ENCODE measurements at places on chromosomes 5 and 9. TPM values are rescaled to one million over a fixed set of nuclear protein-coding genes. Genes with fewer than 3 reads are reported as not detected.
A peak's percentile ranks its signal among the peaks of the same experiment; 100 is the strongest.

The MGAT4B gene
- total RNA-seq: 79.3 TPM

The TNC gene
- 58.7 TPM for total RNA-seq

DNA sequence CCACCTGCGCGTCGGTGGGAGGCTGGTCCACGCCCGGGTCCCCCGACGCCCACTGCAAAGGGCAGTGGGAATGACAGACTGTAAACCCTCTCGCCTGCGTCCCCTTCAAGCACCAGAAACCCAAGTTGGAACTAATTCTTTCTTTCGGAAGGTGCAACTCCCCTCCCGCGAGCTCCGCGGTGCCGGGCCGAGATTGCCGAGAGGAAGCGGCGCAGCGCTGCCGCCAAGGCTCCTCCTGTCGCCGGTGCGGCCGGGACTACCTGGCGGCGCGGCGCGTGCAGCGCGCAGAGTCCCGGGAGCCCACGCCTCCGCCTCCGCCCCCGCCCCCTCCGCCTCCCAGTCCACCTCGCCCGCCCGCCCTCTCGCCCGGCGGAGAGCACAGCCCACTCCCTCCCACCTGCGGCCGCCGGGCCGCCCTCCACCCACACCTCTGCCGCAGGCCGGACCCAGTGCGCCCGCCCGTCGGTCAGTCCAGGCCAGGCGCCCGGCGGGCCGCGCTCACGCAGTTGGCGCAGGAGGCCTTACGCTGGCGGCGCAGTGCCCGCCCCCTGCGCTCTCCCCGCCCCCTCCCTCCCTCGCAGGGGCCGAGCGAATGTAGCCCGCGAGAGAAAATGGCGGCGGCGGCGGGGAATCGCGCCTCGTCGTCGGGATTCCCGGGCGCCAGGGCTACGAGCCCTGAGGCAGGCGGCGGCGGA is at the start of gene MAP3K1:
Gene MAP3K1 (plus strand): TSS at position 587 of the 695 bp plus-strand sequence. CDS start 25 bp downstream, at position 612.
- H3K4me3 ChIP-seq: peak within 1 kb of the TSS; percentile 87
- H3K36me3 ChIP-seq: no peaks in the 10 kb centered on the region
- DNase-seq: peak; percentile 97
- H3K27me3 ChIP-seq: no peaks in the 10 kb centered on the region

The SARDH gene
- total RNA-seq: 3.8 TPM

DNA sequence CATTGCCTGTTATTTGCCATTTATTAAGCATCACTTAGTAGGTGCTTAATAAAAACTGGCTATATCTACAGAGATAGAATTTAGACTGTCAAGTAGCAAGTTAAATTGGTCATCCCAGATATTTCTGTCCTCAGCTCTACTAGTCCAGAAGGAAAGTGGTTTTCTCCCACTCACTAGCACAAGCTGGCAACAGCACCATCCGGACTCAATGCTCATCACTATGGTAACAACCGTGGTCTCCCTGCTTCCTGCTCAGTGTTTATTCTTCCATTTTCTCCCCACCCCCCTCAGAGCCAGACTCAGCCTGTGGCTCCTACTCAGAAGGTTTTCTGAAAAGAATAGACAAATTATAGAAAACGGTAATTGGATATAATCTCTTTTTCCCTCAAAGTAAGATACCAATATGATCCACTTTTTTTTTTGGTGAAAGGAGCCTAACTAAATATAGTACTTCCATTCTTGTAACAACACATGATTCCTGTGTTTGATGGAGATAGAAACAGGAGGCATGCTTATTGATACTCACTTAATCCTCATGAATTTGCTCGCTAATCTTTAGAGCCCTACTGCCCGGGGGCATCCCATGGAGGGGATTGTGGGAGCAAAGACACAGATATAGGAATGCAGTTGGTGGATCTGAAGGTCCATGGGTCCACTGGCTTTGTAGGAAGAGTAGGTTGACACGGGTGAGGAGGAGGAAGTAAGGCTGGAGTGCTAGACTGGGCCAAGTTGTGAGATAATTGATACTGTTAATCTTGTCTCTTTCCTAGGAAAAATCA is 191.4 kb downstream of the MAN2A1 start:
- no peak overlapping the region for H3K27ac ChIP-seq
- no peak for DNase-seq
- no peaks in the 10 kb centered on the region for H3K27me3 ChIP-seq

DNA sequence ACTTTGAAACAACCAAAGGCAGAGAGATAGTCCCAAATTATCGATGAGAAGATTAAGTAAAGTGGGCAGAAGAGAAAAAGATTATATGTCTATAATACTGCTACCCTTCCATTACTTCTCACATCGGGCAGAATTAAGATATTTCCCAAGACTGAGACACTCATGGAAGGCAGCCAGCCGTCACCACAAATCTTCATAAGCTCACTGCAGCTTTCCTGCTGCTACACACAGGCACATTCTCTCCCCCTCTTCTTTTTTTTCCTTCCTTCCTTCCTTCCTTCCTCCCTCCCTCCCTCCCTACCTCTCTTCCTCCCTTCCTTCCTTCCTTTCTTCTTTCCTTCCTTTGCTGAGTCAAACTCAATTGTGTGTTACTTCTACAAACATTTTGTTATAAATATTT is 58.7 kb upstream of the SPATA31C2 start:
- no peak overlapping the region for H3K27ac ChIP-seq
- no peaks in the 10 kb centered on the region for H3K27me3 ChIP-seq
- no peak for DNase-seq
- H3K4me1 ChIP-seq: no peaks in the 10 kb centered on the region

- no peak overlapping the region for H3K27ac ChIP-seq
- no peaks in the 10 kb centered on the region for H3K36me3 ChIP-seq
Measured at GRCh38 chr5:96172436-96172835, 210.8 kb upstream of the ELL2 start.

The NDUFAF2 gene
- total RNA-seq: 12.3 TPM

The PAIP2 gene
- total RNA-seq: 102 TPM

The C1QTNF3 gene
- total RNA-seq: 8.8 TPM

- no peaks in the 10 kb centered on the region for H3K36me3 ChIP-seq
- peak overlapping the region; percentile 85 for H3K27ac ChIP-seq
- no peak overlapping the region for H3K4me3 ChIP-seq
- no peak for DNase-seq
Measured at GRCh38 chr9:109010746-109011145, 2.6 kb downstream of the CTNNAL1 start.

Data from spleen (tissue), 13 donors.